ENCODE measurements at places on chromosomes 1 and 21.

DNA sequence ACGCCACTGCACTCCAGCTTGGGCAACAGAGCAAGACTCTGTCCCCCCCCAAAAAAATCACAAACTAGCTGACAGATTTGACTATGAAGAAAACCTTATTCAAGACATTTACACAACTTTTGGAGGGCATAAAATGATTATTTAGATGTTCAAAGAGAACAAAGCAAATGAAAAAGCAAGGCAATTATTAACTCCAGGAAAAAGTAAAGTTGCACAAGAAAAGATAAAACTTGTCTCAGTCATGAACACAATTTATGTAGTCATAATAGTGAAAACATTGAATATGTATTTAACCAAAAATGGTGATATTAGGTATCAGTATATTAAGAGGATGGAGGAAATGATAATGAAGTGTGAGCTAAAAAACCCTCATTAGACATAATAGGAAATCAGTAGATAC lies 11.9 kb upstream of the TARDBP start:
- DNase-seq = no peak

- DNase-seq = no peak
Observed at GRCh38 chr1:156492591-156493080, 7.9 kb downstream of the MEF2D start.

DNA sequence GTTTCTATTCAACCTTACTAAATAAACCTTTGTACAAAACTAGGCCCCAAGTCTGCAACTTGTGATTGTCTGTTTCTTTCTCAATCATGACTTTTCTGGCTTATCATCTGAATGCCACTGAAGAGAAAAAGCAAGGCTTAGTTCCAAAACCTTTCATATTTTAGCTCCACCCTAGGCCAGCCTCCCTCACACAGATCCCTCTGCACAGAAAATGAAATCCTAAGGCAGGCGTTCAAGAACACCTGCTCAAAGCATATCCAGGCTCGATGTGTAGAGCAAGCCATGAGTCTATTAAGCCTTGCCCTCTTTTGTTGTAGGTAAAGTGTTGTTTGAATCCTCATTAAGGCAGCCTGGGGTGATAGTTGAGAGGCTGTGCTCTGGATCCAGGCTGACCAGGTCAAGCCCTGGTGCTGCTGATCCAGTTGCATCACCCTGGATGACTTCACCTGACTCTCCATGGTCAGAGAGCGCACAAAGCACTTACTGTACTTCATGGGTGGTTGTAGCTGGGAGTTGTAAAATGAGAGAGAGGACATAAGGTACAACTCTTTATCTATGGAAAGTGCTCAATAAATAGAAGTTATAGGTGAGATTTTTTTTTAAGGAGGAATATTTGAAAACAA lies 39.0 kb downstream of the FYB2 start:
- DNase-seq = no peak

DNA sequence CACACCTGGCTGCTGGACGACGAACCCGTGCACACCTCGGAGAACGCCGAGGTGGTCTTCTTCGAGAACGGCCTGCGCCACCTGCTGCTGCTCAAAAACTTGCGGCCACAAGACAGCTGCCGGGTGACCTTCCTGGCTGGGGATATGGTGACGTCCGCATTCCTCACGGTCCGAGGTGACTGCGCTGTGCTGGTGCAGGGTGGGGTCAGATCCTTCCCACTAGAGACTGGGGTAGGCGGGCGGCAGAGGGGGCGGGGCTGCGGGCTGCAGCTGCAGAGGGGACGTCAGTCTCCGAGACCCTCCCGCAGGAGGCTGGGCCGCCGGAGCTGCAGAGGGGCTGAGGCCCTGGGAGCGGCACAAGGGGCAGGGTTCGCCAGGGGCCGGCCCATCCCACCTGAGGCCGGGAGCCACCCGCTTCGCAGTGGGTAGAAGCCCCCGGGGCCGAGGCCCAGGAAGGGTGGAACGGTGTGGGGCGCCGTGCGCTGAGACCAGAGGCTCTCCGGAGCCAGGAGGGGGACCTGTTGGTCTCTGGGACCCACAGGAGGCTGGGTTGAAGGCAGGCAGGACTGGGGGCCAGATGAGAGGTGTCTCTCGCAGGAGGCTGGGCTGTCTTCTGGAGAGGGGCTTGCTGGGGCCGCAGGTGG lies 90.6 kb downstream of the TRIM11 start:
- no peak for DNase-seq

- peak; percentile 44 for DNase-seq
Observed at GRCh38 chr1:244050835-244051444, at the start of gene ZBTB18. Gene ZBTB18 (plus strand): TSS chr1:244051283. CDS start chr1:244051432, 149 bp downstream.

- DNase-seq = no peak
Observed at GRCh38 chr1:110771245-110772022, 96.7 kb upstream of the KCNA3 start.

- DNase-seq = no peak
Observed at GRCh38 chr1:98398649-98399048, 262.9 kb upstream of the SNX7 start.

GRCh38 chr1:19665496-19666465 lies 1.1 kb downstream of the HTR6 start:
- DNase-seq = no peak

GRCh38 chr21:37579356-37579755 lies 212.8 kb downstream of the DYRK1A start:
- DNase-seq = no peak

- DNase-seq = no peak
Observed at GRCh38 chr1:119656410-119656955, 8.4 kb upstream of the ZNF697 start.

DNA sequence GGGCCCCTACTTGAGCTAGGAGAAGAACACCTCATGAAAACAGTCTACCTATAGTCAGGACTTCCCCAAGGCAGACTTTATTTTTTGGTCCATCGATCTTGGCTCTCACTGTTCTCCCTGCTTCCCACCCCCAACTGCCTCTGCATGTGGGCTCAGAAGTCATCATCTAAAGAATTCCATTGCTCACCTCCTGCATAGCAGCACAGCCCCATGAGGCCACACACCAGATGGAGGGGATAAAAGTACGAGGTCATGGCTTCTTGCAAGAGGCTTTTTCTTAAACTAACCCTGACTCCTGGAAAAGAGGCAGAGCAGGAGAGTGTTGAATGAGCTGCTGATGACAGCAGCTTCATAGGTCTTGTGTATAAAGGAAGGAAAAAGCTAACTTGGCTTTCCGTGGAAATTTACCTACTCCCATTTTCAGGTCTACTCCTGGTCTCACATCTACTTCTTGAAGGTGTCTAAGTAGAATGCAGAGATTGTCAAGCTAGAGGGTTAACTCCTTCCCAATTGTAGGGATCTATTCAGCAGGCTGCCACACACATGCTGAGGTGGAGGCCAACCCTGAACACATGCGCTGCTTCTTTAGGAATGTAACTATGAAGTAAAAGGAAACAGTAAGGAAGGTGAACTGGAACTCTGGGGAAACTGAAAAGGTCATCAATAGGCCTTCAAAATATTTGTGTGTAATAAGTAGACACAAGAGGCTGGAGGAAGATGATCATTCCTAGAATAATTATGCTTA lies 18.7 kb downstream of the WNT2B start:
- DNase-seq = no peak

- DNase-seq = no peak
Observed at GRCh38 chr1:91036894-91037829, 15.3 kb upstream of the ZNF644 start.

DNA sequence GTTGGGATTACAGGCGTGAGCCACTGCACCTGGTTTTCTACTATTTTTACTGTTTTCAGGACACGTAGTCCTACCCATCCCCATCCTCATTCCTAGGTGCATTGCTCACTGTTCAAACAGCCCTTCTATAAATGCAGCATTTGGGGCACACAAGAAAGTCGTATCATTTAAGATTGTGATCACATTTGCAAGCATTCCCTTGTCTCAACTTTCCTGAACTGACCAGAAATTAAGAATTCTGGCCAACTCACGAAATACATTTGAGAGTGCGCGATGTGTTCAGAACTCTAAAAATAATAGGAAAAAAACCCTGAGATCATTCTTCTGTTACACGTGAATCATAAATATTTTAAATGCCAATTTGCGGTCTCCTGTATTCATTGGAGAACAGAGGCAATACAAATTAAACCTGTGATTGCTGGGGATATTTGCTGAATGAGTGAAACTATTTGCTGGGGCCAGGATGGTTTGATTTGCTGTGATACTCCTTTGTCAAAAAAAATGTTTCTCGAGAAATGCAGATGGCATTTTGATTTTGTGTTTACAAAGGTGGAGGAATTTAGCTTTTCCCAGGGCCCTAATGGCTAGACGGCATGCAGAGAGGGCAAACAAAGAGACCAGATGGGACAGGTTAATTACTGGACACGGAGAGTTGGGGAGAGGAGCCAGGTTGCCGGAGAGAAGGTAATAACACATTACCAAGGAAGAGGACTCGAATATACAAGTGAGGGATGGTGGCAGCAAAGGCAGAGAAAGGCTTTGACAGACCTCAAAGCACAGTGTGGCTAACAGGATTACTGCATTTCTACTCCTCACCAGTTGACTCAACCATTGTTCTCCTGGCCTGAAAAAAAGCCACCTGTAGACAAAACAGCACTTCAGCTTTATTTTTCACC lies 38.4 kb downstream of the STPG1 start:
- DNase-seq = no peak

- DNase-seq = no peak
Observed at GRCh38 chr1:53131590-53131938, 10.9 kb downstream of the SLC1A7 start.

- no peak for DNase-seq
Observed at GRCh38 chr21:35927262-35927661, 133.1 kb downstream of the SETD4 start.

GRCh38 chr1:23081376-23081775 lies 62.1 kb downstream of the KDM1A start:
- no peak for DNase-seq

DNA sequence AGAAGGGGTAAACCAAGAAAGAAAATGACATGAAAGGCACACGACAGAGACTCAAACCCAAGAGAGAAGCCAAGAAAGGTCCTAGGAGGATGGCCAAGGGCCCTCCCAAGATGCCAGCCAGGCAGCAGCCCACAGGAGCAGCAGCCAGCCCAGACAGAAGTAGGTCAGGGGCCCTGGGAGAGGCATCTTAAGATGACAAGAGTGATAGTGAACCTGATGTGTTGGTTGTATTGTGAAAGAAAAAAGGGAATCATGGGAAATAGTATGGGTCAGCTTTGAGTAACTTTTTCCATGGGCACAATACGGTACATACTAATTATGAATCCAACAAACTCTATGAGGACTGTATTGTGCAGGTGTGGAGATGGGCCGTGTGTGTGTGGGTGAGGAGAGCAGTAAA lies 3.3 kb downstream of the CCSAP start:
- no peak for DNase-seq

- DNase-seq = no peak
Observed at GRCh38 chr1:100387657-100388350, 35.5 kb downstream of the CDC14A start.

- DNase-seq = no peak
Observed at GRCh38 chr1:112335351-112335750, 60.7 kb upstream of the CTTNBP2NL start.

DNA sequence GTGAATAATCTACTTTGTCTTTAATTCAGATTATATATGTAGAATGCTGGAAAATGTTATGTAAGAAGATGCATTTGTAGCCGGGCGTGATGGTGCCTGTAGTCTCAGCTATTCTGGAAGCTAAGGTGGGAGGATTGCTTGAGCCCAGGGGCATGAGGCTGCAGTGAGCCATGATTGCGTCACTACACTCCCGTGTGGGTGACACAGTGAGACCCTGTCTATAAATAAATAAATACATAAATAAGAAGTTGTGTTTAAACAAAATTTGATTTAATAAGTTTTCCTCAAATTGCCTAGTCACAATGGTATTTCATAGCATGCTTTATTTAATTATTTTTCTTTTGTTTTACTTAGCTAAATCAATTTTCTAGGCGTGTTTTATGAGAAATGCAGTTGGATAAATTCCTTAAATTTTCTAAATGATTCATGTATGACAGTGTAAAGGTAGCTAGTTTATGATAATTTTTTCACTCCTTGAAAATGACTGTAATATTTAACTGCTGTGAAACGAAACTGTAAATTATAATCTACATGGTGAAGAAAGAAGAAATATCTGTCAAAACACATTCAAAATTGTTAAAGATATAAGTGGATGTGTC lies 232.6 kb downstream of the SRGAP2C start:
- DNase-seq = no peak

GRCh38 chr1:60262701-60263100 lies 189.1 kb upstream of the C1orf87 start:
- DNase-seq = no peak

GRCh38 chr1:54285815-54286345 lies 85.9 kb downstream of the MRPL37 start:
- DNase-seq = no peak

DNA sequence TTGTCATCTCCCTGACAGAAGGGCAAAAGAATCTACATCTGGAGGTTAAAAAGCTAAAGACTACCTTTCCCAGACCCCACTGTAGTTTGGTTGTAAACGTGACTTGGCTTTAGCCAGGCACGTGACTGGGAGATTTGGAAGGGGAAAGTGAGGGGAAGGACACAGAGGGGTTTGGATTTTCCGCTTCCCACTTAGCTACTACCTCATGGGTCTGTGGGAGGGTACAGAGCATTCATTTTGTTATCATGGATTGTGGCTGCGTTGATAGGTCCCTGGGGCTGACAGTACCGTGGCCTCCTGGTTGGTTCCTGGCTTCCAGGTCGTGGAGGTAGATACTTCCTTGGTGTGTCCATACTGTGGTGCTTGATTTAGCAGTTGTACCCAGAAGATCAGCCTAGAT lies 2.6 kb downstream of the CHD1L start:
- DNase-seq = no peak

DNA sequence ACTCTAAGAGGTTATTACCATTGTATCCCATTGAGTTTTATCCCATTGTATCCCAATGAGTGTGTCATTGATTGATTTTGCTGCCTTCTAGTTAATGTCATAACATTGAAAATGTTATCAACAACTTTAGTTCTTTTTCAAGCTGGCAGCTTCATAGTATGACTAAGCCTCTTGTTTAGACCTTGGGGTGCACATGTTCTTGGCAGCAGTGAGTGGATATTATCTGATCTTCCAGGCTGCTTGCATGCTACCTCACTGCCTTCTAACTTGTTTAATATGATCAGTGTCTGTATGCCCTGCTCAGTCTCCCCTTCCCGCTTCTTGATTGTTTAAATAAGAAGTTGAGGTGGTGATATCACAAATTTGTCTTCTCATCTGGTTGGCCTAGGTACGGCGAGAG lies 24.6 kb downstream of the NTPCR start:
- DNase-seq = no peak

DNA sequence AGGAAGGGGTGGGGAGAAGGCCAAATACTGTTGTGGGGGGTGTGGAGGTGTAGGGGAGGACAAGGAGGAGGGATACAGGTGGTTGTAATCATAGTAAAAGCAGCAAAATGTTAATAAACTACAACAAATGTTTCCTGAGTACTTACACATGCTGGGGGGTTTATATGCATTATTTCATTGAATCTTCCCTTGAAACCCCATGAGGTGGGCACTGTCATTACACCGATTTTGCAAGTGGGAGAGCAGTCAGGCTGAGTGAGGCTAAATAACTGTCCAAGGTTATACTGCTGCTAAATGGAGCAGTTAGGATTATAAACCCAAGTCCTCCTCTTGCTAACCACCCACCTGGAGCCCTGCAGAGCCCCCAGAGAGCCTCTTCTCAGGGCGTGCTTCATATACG lies 14.4 kb upstream of the GRHL3 start:
- no peak for DNase-seq

GRCh38 chr1:46599059-46599970 lies 4.8 kb downstream of the MKNK1 start:
- DNase-seq = no peak

- no peak for DNase-seq
Observed at GRCh38 chr21:42580076-42580792, 66.6 kb downstream of the SLC37A1 start.
